GM04503 (cell line): ENCODE measurements at places on chromosomes 11 and 22.

DNA sequence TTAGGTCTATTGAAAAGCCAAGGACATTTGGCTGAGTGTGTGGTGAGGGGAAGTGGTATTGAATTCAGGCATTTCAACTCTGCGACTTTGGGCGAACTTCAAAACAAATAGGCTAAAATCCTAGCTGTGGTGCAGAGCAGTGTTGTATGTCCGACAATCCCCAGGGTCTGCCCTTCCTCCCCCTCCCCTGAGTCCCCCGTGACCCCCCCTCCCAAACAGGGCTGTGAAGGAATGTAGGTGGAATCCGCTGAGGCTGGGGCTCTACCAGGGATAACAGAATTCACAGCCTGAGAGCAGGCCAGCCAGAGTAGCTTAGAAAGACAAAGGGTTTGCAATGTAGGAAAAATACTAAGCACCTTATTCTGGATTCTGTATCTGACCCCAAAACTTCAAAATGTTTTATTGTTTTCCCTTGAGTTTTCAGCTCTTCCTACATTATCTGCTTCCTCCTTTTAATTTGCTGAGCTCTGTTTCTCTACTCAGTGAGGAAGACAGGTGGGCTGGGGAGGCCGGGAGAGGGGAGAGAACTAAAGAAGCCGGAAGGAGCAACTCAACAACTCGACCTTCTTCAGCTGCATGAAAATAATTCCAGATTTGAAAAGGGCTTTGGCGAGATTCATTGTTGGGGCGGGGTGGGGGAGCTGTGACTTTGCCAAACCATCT is 315.2 kb downstream of the BLID start:
- DNase-seq = no peak

GRCh38 chr11:33390944-33391892 is 134.0 kb downstream of the HIPK3 start:
- DNase-seq = no peak

DNA sequence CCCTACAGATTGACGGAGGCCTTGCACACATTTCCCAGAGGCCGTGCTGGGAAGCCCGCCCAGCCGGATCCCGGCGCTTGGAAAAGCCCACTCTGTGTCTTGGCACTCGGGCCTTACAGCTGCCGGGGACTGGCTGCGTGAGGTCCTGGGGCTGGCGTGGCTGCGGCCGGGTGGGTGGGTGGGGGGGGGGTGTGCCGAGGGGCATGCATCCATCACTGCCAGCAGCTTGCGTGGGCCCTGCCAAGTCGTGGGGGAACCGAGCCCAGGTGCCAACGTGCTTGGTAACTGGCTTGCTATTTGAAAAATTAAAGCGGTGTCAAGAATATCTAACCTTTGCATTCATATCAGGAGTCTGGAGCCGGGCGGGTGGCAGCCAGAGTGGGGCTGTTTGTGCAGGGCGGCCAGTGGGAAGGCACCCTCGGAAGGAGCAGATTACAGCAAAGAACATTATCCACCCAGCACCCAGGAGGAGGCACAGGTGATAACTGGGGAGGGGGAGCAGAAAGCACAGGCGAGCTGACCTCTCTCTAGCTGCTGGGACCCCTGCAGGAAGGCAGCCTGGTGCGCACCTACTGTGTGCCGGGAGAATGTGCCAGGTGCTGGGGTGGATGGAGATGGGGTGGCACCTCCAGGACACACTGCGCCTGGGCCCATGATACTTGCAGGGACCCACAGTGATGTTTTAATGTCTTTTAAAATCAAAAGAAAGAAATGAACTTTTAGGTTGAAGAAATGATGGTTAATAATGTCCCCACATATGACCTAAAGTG is 28.5 kb upstream of the SMIM38 start:
- no peak for DNase-seq

DNA sequence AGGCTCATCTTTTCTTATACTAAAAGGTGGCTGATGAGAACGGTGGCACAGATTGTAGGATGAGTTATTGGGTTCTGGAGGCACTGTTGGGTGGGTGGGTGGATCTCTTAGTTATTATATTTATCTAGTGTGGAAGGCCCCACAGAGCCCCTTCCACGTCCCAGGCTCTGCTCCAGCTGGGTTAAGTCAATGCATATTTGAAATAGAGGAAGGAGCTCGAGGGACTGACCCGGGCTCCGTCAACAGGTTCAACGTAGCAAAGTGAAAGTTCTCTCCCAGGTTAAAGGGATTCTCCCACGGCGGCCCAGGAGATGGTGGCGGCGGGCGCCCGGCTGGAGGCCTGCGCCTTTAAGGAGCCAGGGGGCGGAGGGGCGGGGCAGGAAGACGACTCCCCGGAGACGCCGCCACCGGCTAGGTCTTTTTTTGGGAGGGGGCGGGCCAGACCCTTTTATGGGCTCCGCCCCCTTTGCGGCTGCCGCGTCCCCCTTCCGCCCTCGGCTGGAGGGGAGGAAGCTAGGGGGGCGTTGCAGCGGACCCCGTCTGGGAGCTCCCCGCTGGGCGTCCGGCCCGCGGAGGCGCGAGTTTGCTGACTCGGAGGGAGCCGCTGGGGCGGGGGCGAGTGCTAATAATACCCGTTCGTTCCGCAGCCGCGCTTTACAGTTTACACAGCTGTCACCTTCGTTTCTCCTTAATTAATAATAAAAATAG is 1.5 kb upstream of the INPPL1 start:
- DNase-seq = peak; percentile 37

GRCh38 chr11:69817265-69818230 is 1.7 kb downstream of the FGF3 start:
- no peak for DNase-seq

GRCh38 chr11:124935548-124936514 is at the start of gene HEPACAM:
Gene HEPACAM (minus strand): TSS chr11:124936047. CDS start chr11:124936006, 41 bp downstream.
- no peak for DNase-seq
